Left renal pelvis (tissue), 4 donors: ENCODE measurements at places on chromosomes 4 and X.

DNA sequence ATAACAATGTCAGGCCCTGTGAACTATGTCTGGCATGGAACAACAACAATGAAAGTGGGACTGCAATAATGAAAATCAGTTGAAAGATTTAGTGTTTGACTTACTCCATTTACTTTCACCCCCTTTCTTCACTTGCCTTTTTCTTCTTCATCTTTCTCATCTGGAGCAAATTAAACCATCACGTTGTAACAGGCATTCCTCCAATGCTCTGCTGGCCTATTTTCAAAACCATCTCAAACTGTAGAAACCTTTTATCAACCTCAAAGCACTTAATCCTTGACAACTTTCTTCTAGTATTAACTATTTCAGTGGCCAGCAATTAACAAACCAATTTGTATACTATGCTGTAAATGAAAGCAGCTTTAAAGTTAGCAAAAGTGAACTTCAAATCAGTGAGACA is 8.3 kb downstream of the KLHL13 start:
- DNase-seq: no peak

- no peak for DNase-seq
Measured at GRCh38 chrX:55758033-55758432, 40.5 kb downstream of the RRAGB start.

DNA sequence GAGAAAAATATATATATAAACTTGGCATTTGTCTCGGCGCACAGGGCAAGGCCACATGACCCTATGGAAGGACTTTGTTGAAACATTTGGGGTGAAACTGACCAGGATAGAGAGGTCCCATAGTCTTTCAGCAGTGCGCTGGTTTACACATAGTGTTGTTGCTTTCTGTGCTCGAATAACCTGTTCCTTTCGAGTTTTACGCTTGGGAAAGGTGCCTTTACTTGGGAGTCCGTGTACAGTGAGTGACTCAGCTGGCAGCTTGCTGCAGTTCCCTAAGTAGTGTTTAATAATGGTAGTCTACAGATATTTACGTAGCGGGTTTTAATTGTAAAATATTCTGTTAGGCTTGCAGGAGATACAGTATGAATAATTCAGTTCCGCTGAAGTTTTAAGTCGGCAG is 578 bp downstream of the APOOL start:
- peak; percentile 0 for DNase-seq

DNA sequence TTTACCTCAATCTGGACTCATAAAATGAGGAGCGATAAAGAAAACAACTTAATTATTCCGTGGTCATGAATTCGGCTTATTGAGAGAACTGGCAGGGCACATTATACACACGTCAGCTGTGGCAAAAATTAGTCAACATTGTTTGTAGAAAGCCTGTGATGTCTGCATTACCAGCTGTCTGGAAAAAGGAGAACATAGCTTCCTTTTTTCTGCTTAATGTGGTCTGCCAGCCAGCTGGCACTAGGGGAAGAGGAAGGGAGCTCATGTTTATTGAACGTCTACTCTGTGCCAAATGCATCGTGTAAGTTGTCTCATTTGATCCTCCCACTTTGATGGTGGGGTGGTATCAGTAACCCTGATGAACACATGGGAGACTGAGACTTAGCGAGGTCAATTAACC is 367.6 kb downstream of the ARHGAP24 start:
- no peak for DNase-seq

GRCh38 chrX:153504445-153505016 is 9.8 kb downstream of the BGN start:
- DNase-seq: no peak

DNA sequence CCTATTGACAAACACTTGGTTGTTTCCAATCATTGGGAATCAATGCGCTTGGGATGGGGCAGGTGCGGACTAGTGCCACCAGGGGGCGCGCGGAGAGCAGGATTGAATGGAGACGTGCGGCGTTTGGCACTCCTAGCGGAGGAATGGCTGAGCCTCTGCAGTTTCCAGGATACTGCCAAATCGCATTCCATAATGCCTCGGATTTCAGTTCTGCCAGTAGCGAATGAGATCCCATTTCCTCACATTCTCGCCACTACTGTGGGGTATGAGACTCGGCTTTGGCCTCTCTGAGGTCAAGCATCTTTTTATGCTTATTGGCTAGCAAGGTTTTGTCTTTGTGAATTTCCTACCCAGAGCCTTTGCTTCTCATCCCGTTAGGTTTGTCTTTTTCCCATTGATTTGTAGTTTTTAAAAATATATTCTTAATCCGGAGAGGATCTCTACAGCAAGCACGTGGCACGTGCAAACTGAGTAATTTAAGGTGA is 28.7 kb downstream of the CLDN34 start:
- DNase-seq: no peak

GRCh38 chr4:168485156-168485910 is 5.0 kb upstream of the DDX60L start:
- no peak for DNase-seq

GRCh38 chr4:78310740-78311115 is 240.8 kb upstream of the ANXA3 start:
- DNase-seq: no peak

DNA sequence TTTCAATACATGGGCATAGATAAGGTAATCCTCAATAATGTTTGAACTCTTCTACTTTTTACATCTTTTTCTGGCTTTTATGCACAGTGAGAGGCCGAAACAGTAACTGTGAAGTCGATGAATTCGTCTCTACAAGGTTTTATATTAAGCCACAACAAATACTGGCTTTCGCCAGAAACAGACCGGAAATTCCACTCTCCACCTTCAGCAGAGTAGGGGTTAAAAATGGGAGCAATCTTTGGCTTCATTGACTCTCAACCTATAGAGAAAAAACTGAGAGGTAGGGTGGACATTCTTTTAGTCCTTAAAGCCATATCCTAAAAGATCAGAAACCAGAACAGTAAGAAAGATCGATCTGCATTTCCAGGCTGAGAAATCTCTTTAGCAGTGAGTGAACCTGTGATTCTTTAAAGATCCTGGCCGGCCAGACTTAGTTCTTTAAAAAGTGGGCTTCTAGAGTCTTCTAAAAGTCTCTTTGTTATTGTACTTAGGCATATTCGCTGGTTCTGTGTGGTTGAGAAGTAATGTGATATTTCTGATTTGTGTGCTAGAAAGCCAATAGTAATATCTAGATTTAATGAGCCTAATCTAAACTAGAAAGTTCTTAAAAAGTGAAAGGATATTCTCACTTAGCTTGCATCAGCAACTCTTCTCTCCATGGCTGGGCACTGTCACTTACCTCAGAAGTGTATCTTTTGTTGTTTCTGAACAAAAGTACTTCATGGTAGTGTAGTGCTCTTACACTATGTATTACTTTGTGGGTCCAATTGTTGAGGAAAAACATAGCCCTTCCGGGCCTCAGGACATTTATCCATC is 2.0 kb downstream of the HSPA4L start:
- no peak for DNase-seq

- no peak for DNase-seq
Measured at GRCh38 chrX:10952619-10953018, 158.5 kb upstream of the HCCS start.

- no peak for DNase-seq
Measured at GRCh38 chr4:171565130-171565788, 247.9 kb upstream of the GALNTL6 start.

- DNase-seq: no peak
Measured at GRCh38 chr4:33052241-33052640, 2332.1 kb downstream of the PCDH7 start.

- no peak for DNase-seq
Measured at GRCh38 chr4:83150653-83151330, 36.3 kb upstream of the PLAC8 start.

DNA sequence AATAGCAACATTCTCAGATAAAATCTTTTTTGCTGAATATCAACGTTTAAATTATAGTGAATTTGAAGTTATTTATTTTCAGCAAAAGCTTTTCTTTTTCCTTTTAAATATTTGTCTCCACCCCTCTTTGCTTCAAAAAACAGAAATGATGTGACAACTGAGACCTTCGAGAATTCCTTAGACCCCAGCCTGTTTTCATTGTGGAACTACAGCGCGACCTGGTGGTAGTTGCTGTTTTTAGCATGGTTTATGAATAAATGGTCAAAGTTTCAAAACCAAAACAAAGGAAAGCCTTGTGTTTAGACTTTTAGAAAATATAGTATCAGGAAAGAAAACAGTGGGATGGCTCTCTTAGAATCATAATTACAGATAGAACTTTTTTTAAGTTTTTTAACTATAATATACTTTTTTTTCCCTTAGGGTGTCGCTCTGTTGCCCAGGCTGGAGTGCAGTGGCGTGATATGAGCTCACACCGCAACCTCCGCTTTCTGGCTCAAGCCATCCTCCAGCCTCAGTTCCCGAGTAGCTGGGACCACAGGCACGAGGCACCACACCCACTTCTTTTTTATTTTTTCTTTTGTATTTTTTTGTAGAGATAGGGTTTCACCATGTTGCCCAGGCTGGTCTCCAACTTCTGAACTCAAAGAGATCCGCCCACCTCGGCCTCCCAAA is 26.8 kb upstream of the TMEM184C start:
- DNase-seq: peak; percentile 44

GRCh38 chr4:2781911-2782310 is 11.0 kb upstream of the SH3BP2 start:
- DNase-seq: no peak

DNA sequence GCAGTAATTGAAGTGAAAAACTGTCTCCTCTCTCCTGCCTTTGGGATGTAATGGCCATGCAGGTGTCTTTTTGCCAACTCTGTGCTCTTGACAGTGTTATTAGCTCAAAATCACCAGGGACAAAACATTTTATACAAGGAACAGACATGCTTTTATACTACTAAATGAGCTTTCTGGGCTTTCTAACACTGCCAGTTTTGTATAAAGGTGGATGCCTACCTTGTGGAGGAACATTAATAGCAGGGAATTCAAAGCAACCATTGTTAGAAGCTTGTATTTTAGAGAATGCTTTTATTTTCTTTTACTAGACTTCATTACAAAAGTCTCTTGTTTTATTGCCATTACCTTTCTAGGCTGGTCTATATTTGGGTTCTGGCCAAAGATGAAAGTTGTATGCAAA is 54.7 kb upstream of the ARSJ start:
- no peak for DNase-seq

GRCh38 chr4:103719830-103720207 is at the start of gene TACR3:
Gene TACR3, minus strand, starts transcription at chr4:103719985. Its CDS starts 310 bp downstream, at chr4:103719675.
- DNase-seq: no peak

DNA sequence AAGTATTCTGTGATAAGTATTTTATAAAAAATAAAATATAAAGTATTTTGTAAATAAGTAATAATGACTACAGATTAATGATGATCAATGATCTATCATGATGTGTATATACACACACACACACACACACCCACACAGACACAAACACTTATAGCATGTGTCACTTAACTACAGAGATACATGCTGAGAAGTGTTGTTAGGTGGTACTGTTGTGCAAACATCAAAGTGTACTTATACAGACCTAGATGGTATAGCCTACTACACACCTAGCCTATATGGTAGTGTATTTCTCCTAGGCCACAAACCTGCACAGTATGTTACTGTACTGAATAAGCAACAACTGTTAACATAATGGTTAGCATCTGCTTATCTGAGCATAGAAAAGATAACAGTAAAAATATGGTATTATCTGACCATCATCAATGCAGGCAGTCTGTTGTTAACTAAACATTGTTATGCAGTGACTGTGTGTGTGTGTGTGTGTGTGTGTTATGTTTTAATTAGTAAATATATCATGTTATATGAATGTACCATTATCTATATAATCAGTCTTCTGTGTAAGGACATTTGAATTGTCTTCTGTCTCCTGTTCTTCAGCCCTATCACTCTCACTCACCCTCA is 138.2 kb downstream of the CAMK2D start:
- DNase-seq: no peak

GRCh38 chr4:85929961-85930665 is 429.7 kb downstream of the MAPK10 start:
- no peak for DNase-seq

GRCh38 chr4:65546882-65547416 is 123.3 kb downstream of the EPHA5 start:
- DNase-seq: no peak

GRCh38 chr4:47315346-47315745 is 148.2 kb downstream of the COMMD8 start:
- DNase-seq: no peak

- DNase-seq: no peak
Measured at GRCh38 chrX:74249963-74250362, 54.0 kb upstream of the ZCCHC13 start.

DNA sequence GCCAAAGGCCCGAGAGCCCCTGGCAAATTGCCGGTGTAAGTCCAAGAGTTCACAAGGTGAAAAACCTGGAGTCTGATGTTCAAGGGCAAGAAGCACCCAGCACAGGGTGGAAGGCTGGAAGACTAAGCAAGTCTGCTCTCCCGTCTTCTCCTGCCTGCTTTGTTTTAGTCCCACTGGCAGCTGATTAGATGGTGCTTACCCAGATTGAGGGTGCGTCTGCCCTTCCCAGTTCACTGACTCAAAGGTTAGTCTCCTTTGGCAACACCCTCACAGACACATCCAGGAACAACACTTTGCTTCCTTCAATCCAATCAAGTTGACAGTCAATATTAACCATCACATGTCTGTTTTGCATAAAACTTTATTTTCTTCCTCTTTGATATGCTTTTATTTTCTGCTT is 157.4 kb downstream of the HS3ST1 start:
- no peak for DNase-seq

DNA sequence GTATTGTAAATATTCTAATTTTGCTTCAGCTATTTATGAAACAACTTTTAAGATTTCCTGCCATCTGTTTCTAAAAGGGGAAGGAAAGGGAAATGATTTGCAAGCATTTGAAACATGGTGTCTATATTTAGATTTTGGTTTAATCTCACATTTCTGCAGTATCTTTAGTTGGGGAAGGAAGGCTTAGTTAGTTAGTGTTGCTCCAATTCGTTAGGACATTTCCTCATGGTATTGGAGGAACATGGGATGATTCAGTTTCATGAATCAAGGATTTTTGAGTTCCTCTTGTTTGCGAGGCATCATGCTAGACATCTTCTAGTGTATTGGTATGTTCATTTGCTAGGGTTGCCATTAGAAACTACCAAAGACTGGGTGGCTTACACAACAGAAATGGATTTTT is 20.5 kb upstream of the TMEM192 start:
- no peak for DNase-seq

GRCh38 chr4:3283916-3284315 is 8.9 kb upstream of the RGS12 start:
- no peak for DNase-seq

- no peak for DNase-seq
Measured at GRCh38 chr4:139054791-139055505, 39.4 kb downstream of the NOCT start.

- DNase-seq: no peak
Measured at GRCh38 chrX:10173331-10173900, 16.6 kb downstream of the CLCN4 start.

- no peak for DNase-seq
Measured at GRCh38 chr4:88616275-88617150, 24.2 kb downstream of the HERC3 start.

DNA sequence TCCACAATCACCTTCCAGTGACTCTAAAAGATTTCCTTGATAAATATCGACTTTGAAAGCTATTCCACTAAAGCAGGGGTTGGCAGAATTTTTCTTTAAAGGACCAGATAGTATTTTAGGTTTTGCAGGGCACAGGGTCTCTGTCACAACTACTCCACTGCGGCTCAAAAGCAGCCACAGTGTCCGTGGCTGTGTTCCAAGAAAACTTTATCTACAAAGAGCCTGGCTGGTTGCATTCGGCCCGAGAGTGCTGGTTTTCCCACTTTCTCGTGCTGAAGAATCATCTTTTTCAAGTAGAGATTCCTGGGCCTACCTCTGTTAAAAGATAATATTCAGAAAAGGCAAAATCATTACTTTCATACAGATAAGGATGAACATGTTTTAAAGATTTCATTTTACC is 55.6 kb downstream of the TSPAN7 start:
- DNase-seq: no peak
